Sigmoid colon (tissue), 7 donors: ENCODE measurements at places on chromosomes 12 and 14.

GRCh38 chr14:61663312-61663979, 31.9 kb upstream of the HIF1A start:
- DNase-seq: no peak

- DNase-seq: no peak
These were observed 20.7 kb downstream of the KIF26A start for GRCh38 chr14:104158827-104159798.

DNA sequence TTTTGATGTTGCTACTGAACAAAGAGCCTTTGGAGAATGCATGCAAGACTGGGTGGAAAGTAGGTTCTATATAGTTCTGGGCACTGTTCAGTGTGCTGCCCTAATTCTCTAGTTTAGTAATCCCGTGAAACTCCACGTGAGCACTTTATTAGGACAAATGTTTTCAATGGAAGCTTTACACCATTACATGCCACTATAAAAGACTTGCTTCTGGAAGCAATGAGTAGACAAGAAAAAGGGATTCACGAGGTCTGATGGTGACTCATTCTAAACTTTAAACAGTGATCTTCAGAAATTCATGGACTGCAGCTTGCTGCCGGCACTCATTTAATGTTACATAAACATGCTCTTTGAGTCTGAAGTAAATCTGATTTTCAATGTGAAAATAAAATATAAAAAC, 22.3 kb downstream of the ATG14 start:
- no peak for DNase-seq

GRCh38 chr12:31440586-31440985, 114.6 kb upstream of the SINHCAF start:
- DNase-seq: no peak

- DNase-seq: no peak
These were observed 65.5 kb downstream of the SVOP start for GRCh38 chr12:108955225-108955835.
